EL (cell line): ENCODE measurements at places on chromosomes 6 and 20.

GRCh38 chr6:161487694-161488093 is 213.8 kb upstream of the AGPAT4 start:
- DNase-seq, result peak; percentile 3

- peak; percentile 68 for DNase-seq
These were observed 78.8 kb upstream of the RALY start for GRCh38 chr20:33914919-33915318.

DNA sequence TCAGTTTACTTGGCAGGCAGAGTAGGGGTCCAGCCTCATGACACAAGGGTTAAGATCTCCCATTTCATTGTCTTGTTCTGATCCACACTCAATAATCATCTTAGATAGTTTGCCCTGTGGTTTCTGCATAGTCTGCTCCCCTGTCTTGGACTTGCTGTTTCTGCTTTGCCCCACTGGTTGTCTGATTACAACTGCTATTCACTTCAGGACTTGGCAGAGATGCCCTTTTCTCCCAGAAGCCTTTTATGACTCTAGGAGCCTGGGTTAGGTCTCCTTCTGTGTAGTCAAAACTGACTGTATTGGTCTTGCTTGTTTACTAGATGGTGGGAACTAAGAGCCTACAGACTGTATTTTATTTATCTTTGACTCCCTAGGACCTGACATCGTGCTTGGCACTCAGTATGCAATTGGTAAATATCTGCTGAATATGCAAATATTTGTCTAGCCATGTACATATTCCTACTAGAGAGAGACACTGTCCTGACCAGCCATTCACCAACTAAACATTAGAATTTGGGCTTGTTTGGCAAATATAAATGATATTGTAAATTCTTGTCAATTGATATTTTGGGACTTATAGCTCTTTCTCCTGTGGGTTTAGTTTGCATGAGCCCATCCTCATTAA is 165.9 kb upstream of the KCNK16 start:
- no peak for DNase-seq

DNA sequence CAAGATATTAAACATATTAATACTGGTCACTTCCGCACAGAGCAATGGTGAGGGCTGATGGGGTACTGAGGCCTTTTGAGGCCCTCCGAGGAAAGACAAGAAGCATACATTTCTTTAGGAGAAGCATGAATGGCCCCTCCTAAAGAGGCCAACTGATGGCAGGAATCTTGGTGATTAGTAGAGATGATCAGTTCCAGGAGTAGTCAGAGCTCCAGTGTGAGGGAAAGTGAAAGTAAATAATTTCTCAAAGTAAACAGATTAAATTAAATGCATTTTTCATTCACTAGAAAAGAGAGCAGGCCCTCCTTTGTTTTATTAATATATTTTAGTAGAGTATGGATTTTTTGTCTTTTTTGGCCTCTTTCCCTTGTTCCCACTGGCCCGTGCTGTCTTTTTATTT is 38.2 kb downstream of the NOX3 start:
- DNase-seq, result peak; percentile 10

GRCh38 chr6:15317934-15318902 is 72.3 kb downstream of the JARID2 start:
- DNase-seq, result no peak

- no peak for DNase-seq
These were observed 9.3 kb downstream of the SLC22A1 start for GRCh38 chr6:160130729-160131484.

DNA sequence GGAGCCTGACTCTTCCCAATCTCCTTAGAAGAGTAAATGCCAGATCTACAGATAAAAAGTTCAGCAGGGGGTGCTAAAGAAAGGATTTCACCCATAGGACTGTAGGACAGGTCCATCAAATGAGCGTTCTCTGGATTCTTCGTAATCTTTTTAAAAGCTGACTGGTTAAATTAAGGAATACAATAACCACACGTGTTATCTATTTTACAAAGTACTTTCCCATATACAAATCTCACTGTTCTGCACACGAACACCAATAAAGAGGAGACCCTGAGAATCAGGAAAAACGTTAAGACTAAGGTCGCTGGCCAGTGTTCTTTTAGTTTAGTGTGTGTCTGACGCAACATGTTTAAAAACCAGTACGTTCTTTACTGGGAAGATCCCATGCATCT is 542 bp downstream of the TUBE1 start:
- peak; percentile 69 for DNase-seq

DNA sequence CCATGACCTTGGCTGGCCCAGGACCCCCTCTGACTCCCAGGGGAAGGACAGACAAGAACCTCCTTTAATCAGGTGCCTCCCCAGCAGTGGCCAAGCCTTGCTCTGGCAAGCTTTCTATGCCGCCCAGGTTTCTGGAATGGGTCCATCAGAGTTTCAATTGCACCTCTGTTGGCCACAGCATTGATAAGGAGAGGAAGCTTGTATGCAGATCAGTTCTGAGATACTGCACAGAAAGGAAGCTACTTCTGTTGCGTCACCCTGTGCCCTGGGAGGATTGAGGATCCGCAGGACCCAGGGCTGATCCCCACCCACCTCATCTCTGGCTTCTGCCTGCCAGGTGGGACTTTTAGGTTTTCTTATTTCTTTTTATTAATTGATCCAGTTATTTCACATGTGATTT is 167.2 kb downstream of the TFAP2C start:
- no peak for DNase-seq

DNA sequence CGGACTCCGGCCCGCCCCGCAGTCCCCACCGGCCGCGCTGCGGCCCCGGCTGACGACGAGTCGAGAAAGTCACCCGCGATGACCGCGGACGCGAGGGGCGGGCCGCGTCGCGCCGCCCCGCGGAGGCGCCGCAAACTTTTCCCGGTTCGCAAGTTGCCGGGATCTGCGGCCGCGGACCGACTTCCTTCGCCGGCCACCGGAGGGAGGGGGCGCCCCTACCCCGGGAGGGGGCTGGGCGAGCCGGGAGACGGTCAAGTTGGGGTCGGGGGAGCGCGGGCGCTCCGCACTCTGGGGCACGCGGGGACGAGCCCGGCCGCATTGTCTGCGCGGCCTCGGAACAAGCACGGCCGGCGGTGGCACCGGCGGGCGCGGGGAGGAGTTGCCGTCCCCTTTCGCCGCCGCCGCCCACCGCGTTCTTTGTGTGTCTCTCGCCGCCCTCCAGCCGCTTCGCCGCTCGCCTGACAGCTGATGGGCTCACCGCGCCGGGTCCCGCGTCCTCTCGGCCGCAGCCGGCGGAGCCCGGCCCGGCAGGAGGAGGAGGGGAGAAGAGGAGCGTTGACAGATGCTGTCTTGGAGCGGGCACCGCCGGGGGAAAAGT is 131.6 kb downstream of the OGFRL1 start:
- peak; percentile 55 for DNase-seq

DNA sequence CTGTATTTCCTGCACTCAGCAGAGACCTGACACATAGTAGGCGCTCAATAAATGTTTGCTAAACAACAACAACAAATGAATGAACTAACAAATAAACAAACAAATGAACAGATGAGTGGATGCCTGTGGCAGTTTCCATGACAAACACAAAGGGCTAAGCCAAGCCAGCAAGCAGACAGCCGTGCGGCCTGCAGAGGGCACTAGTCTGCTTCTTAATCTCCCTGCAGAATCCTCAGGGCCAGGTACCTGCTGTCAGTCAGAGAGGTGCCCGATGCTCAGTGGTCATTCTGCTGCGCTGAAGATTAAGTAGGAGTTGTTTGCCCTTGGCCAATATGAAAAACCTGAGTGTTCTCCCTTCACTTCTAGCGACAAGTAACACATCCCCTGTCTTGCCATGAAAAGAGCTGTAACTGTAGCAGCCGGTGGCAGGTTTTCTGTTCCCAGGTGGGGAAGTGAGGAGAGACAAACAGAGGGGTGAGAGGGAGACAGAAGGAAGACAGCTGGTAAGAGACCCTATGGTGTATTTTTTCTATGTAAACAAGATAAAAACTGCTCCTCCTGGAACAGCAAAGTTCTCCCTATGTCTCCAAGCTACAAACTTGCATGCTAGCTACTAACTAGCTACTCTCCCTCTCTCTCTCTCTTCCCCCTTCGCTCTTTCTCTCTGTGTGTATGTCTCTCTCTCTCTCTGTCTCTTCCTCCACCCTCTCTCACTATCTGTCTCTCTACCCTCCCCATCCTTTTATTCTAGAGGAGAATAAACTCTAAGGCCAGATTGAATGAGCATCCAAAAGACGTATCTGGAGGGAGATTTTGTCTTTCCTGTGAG is at the start of gene MC3R:
MC3R (plus strand) TSS at position 779 of the 829 bp plus-strand sequence. CDS start 112 bp downstream, outside the sequence.
- peak; percentile 37 for DNase-seq

- no peak for DNase-seq
These were observed 18.6 kb upstream of the SPO11 start for GRCh38 chr20:57310821-57311514.

DNA sequence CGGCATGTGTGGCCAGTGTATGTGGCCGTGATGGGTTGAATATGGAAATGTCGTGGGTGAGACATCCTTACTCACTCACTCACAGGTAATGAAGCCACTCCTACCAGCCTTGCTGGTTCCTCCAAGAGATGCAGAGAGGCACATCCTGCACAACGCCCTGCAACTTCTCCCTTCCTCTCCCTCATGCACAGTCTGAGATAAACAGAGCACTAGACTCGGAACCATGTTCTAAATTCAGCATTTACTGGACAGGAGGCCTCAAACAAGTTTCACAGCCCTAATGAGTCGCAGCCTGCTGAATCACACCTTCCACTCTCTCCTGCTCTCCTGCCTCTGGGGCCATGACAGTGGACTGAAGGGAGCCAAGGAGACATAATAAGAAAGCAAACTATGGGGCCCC is 91.2 kb downstream of the ISM1 start:
- no peak for DNase-seq

- no peak for DNase-seq
These were observed 7.7 kb downstream of the GABRR1 start for GRCh38 chr6:89209457-89209856.

- no peak for DNase-seq
These were observed 80.6 kb upstream of the BHLHE23 start for GRCh38 chr20:63087236-63087871.

- DNase-seq, result peak; percentile 41
These were observed 951.1 kb upstream of the ADGRB3 start for GRCh38 chr6:67683960-67684359.

- no peak for DNase-seq
These were observed 86.6 kb upstream of the TOX2 start for GRCh38 chr20:43827940-43828562.

GRCh38 chr6:119209452-119210205 is 131.2 kb upstream of the FAM184A start:
- no peak for DNase-seq

DNA sequence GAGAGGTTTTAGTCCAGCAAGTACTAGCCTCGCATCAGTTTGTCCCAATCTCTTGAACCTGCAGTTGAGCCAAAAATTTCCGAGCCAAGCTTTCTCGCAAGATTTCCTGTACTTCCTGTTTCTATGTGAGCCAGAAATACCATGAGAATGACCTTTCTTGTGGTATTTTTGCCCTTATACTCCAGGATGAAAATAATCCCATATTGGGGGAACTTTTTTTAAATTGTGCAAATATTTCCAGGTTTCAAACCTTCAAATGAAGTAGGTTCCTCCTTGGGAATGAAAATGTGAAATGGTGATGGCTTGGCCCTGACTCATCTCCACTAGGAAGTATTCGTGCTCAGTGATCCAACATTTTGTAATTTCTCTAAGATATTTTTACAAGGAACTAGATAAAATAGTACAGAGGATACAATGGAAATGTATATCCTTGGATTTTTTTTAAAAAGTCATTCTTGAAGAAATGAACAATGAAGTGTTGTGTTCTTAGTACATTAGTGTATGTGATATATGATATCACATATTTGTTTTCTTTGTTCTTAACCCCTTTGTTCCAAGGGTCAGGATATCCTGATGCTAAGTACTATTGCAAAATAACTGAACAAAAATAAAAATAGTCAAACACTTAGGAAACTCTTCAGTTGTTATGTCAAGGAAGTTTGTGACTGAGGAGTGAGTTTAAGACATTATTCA is 184.0 kb downstream of the PDE7B start:
- peak; percentile 36 for DNase-seq

DNA sequence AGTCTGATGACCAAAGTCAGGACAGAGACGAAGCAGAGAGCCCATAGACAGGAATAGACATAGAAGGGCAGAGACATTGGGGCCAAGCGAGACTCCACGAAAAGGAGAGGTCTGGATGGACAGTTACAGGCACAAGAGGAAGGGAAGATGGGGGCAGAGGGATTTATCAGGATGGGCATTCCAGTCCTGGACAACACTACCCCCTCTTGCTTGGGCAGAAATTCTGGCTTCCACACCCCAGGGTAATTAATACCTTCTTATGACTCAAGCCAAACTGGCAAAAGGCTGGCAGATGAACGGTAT is 82.2 kb upstream of the MAFB start:
- no peak for DNase-seq

DNA sequence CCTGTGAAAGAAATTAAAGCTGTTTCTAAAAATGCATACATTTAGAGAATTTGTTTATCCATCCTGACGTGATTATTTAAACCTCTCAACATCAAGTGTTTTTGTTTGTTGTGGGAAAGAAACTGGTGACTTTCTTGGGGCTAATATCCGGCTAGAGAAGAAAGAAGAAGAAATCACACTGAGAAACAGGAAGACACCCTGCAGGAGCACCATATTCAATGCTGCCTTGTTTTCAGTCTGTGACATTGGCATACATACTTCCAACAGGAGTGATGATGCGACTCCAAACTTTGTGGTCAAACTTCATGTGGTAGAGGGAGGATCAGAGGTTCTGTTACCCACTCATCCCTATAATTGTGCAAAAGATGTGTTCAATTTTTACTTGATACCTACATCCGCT is 997.6 kb upstream of the CITED2 start:
- no peak for DNase-seq

GRCh38 chr20:2804852-2805688 is 4.6 kb upstream of the CPXM1 start:
- DNase-seq, result no peak

GRCh38 chr20:38139977-38140753 is 24.9 kb downstream of the TGM2 start:
- DNase-seq, result peak; percentile 53

- DNase-seq, result no peak
These were observed 101.6 kb downstream of the IBTK start for GRCh38 chr6:82145926-82146452.

DNA sequence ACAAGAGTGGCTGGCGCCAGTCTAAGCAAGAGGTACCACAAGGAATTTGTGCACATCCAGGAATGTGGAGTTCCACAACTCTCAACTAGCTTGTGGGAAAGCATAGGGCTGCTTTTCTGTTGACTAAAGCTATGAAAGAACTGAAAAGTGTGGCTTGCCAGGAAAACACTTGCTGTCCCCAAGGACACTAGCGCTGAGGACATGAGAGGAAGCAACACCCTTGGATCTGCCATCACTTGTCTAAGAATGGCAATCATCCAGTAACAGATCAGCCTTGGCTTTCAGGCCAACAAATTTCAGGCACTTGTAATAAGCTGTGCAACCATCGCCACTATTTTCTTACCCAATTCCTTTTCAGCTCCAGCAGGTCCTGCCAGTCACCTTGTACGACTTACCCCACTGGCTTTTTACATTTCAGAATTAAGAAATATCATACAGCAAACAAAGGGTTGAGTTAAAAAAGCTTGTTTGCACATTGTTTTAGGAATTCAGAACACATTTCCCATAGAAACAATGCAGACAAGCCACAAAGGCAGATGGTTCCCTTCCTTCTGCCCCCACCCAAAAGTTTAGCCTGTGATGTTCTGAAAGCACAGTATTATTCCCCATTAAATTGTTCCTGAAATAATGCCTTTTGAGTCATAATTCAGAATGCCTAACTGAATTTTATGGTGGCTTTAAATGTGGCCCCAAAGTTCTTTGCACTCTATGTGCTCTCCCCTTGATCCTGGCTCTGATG is 57.9 kb upstream of the SSTR4 start:
- DNase-seq, result no peak
